ENCODE measurements at places on chromosomes 6 and 20.

DNA sequence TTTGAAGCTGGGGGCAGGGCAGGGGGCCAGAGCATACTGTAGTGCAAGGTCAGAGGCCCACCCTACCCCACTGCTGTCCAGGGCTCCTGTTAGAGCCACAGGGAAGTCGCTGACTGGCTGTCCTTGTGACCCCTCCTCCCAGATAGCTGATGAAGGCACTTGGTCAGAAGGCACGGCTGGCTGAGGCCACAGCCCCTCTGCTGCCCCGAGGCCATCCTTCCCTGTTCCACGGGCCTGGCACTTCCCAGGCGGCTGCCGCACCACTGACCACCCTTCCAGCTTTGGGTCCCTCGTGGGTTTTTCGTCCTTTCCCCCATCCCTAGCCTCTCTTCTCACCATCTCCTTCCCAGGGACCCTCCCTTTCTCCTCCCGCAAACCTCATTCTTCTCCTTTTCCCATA is 9.2 kb upstream of the EMILIN3 start:
- no peak for DNase-seq

DNA sequence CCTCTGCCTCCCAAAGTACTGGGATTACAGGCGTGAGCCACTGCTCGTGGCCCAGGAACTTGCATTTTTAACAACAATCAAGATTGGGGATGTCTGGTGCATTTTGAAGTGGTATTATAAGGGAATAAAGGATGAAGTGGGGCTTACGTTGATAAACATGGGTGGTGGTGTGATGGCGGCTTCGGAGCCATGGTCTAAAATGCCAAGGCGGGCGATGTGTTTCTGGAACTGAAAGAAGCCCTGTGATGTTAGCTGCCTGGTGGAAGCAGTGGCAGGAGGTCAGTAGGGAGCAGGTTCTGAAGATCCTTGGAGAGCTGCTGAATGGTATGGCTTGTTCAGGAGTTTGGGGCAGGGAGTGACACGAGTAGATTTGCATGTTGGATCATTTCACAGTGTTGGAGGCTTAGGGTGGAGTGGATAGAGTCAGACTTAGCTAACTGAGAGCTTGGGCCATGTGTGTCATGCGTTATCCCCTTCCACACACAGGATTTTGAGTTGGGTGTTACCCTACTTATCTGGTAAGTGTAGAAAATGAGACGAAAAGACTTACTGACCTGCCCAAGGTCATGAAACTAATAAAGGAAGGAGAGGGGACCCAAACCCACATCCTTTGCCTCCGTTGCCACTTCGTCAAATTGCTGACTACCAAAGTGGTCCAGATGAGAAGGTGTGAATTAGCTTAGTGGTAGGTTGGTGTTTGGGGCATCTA is 1.5 kb downstream of the NELFCD start:
- DNase-seq, result no peak

GRCh38 chr6:36104836-36105235 is 25.5 kb upstream of the MAPK13 start:
- DNase-seq, result no peak

DNA sequence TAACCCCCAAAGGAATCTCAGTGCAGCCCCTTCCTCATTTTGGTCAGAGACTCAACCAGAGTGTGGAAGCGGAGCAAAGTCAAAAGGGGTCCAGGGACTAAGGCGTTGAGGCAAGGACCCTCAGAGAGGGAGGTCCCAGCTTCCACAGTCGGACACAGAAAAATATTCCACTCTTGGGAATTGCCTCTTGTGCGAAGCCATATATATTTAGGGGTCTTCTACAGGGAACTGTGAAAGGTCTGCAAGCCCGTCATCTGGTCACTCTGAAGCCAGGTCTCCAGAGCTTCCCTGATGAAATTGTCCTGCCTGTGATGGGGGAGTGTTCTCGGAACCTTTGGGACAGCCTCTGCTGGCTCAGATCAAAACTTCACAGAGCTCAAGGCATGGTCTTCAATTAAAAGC is 160.8 kb downstream of the TBXT start:
- DNase-seq, result no peak

GRCh38 chr6:134830194-134830593 is 119.7 kb downstream of the ALDH8A1 start:
- no peak for DNase-seq

DNA sequence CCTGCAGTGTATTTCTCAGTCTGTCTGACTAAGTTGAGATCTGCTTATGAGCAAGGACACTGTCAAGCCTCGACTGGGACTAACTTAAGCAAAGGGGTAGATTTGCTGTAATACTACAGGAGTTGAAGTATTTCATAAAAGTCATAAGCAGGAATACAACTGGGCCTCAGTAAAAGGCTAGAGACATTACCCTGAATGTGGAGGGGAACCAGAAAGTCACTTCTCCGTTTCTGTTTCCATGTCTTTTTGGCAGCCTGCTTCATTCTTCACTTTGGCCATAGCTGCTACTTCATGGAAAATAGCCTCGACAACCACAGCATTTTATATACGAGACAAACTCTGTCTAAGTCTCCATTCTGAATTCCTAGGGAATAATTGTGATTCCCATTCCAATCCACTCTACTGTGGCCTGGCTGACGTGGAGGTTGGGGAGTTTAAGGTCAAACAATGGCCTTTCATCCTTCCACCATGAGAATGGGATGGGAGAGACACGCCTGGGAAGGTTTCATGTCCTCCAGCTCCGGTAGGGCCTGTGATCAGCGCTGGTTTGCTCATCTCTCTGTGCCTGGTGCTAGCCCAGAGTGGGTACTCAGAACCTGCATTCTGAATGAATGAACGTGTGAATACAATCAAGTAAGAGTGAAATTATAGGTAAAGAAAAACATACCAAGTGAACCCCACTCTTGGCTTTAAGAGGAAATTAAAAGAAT is 37.1 kb upstream of the DUSP22 start:
- DNase-seq, result no peak

DNA sequence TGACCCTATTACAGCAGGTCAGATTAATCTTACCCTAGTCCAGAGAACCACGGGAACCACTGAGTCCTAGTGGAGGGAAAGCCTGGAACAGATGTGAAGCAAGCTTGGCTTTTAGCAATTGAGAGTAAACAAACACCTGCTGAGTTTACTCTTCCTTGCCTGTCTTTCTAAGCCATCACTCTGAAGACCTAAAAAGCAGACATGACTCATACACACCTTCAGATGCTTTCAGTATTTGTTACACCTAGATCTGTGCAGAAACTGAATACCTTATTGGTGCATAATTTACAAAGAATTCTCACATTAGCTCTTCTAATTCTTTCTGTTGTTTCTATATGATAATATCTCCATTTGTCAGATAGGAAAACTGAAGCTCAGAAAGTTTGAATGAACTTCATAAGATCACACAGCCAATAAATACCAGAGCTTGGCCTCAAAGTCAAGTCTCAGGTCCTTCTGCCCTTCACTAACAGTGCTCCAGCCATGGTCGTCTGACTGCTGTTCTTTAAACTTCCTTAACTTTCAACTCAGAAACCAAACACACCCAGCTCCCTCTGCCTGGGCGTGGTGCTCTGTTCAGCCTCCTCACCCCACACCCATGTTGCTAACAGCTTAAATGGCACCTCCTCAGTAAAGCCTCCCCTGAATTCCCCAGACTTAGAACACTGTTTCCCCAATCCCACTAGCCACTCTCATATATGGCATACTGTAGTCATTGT is 8.6 kb upstream of the GABBR1 start:
- DNase-seq, result no peak

Data from GF-D8 (cell line).